ENCODE measurements at places on chromosomes 16 and 17. TPM values are rescaled to one million over a fixed set of nuclear protein-coding genes. Genes with fewer than 3 reads are reported as not detected.

Gene KRT24
- polyA plus RNA-seq, result not detected

Gene TVP23A
- polyA plus RNA-seq, result 0.55 TPM

Gene KRT36
- polyA plus RNA-seq, result not detected

Gene CDH11
- polyA plus RNA-seq, result not detected

Gene KIF2B
- polyA plus RNA-seq, result not detected

Gene CHMP6
- polyA plus RNA-seq, result 39.6 TPM

Gene IGF2BP1
- polyA plus RNA-seq, result not detected

Gene EDC4
- 14.8 TPM for polyA plus RNA-seq

Gene RETREG3
- polyA plus RNA-seq, result 134 TPM

Gene CCDC200
- polyA plus RNA-seq, result 8.1 TPM

Gene NEUROD2
- polyA plus RNA-seq, result not detected

Gene GP1BA
- polyA plus RNA-seq, result not detected

Gene OTOP3
- polyA plus RNA-seq, result not detected

Gene PDIA2
- polyA plus RNA-seq, result not detected

Gene NTN3
- polyA plus RNA-seq, result not detected

Gene TMIGD1
- polyA plus RNA-seq, result not detected

Gene EFNB3
- polyA plus RNA-seq, result not detected

Gene MOSMO
- 6.8 TPM for polyA plus RNA-seq

Gene ATF7IP2
- polyA plus RNA-seq, result 82.1 TPM

Gene SMTNL2
- not detected for polyA plus RNA-seq

Gene CD300E
- polyA plus RNA-seq, result not detected

All from naive B cell (primary cell).